ENCODE measurements at places on chromosomes 11 and 22. TPM values are rescaled to one million over a fixed set of nuclear protein-coding genes. Genes with fewer than 3 reads are reported as not detected.

MMP8 gene
- 1.7 TPM for total RNA-seq

CLMP gene
- 13.9 TPM for total RNA-seq

HTR3A gene
- total RNA-seq = 0.43 TPM

ANKK1 gene
- total RNA-seq = 1.1 TPM

PAMR1 gene
- total RNA-seq = 15.2 TPM

P4HA3 gene
- 0.40 TPM for total RNA-seq

B3GAT1 gene
- 0.40 TPM for total RNA-seq

IL18 gene
- total RNA-seq = 24.5 TPM

A4GALT gene
- total RNA-seq = 24.8 TPM

MUC5B gene
- total RNA-seq = 41.3 TPM

DNA sequence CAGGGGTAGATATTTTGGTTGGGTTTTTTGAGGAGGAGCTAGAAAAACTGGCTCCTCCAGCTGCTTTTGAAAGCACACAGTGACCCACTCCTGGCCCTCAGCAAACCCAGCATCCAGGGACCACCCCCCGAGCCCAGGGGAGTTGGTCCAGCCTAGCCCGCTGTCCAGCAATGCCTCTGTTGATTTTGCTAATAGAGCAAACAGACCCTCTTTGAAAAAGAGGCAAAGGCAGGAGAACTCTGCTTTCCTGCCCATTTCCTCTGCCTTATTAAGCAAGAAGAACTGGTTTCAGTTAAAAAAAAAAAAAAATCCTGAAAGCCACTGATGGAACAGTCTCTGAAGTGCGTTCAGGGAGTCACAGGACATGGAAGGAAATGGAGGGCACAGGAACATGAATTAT is 25.3 kb downstream of the ABTB2 start:
- peak; percentile 59 for DNase-seq

- DNase-seq = peak; percentile 50
Measured at GRCh38 chr11:8219257-8220021, 44.2 kb downstream of the LMO1 start.

- DNase-seq = no peak
Measured at GRCh38 chr11:60859616-60860250, 4.0 kb upstream of the PTGDR2 start.

GRCh38 chr11:78798663-78799062 is 224.0 kb upstream of the NARS2 start:
- DNase-seq = peak; percentile 84

DNA sequence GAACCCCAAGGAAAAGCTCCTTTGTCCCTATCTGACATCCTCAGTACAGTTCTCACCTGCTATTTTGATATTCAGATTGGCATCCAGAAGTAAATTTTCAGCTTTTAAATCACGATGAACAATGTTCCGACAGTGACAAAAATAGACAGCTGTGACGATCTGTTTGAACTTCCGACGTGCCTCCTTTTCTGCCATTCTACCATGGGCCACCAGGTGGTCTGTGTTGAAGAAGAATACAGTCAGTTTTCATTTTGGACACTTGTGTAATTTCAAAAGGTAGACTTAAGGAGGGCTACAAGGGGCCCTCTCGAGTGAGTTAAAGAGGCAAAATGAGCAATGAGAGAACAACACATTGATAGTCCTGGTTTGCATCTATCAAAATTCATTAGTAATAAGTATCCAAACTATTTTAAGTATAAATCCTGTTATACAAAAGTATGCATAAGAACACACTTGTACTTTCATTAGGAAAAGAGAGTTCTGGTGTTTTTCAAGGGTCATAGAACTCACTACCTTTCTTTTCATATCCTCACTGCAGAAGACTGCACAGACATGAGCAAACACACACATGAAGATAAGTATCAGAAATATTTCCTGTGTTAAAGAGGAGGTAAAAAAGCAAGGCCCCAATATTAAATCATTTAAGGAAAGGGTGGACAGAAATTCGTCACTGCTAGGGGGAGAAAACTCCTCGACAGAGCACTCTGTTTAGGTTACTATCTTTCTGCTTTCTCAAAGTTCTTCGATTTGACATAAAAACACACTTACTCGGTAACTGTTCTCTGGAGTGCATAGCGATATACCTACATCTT is 89.9 kb upstream of the APOA1 start:
- DNase-seq = no peak

- DNase-seq = no peak
Measured at GRCh38 chr11:125110506-125110905, 920 bp downstream of the TMEM218 start.

DNA sequence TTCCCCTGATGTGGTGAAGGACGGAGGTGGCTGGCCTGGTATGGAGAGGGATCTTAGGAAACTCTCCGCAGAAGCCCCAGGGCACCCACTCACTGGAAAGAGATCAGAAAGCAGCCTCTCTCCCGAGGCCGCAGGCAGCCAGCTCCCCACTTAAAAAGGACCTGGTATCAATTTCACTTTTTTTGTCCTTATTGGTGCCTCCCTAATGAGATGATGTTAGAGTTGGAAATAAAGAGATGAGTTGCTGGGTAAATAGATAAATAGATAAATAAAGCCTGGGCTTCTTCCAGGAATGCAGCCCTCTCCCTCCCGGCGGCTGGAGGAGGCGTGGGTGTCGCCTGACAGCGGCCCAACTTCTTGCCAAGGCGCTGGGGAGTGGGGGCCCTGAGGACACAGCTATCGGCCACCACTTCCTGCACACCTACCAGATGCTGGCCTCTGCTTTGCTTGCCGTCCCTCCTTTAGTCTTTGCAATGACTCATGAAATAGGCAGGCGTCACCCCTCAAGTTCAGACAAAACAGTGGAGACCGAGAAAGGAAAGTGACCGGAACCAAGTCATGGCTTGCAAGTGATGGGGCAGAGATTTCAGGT is 42.9 kb downstream of the LINC01488 start:
- peak; percentile 73 for DNase-seq

- no peak for DNase-seq
Measured at GRCh38 chr11:83835423-83835822, 549.3 kb upstream of the CCDC90B start.

GRCh38 chr11:101686514-101686913 is 102.7 kb upstream of the TRPC6 start:
- no peak for DNase-seq

- DNase-seq = no peak
Measured at GRCh38 chr11:12800871-12801270, 126.7 kb downstream of the TEAD1 start.

GRCh38 chr11:110078923-110079544 is 14.2 kb upstream of the ZC3H12C start:
- no peak for DNase-seq

GRCh38 chr11:119789766-119790407 is 60.9 kb upstream of the NECTIN1 start:
- no peak for DNase-seq

All from lung (tissue), 17 donors.